HFF-Myc (cell line): ENCODE measurements at places on chromosomes 5 and 9.

DNA sequence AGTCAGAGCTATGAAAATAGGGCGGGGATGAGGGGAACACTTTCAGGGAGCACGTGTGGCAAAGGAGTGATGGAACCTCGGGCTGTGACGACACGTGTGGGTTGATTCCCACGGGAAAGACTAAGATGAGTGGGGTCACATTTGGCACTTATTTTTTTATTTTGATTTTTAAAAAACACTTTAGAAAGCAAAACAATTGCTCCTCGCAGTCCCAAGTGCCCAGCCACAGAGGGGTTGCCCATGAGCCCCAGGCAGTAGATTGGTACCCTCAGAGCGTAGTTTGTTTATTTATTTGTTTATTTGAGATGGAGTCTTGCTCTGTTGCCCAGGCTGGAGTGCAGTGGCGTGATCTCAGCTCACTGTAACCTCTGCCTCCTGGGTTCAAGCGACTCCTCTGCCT is 69.7 kb downstream of the WNK2 start:
- no peak for DNase-seq

DNA sequence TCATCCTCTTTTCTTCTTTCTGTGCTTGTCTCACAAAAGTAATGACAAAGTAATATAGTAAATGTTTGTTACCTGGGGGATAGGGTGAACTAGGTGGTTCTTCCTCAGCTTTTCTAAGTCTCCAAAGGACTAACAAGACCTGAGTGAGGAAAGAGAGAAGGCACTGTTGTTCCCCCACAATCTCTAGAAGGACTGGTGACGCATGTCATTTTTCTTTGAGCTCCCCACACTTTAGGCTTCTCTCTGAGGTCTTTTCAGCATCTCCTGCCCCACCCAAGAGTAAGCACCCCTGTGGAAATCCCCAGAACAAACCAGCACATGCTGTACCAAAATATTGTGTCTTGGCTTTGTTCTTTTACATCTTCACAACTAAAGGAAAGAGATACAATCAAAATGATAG is 2.4 kb upstream of the IL7R start:
- DNase-seq, result no peak

- DNase-seq, result no peak
Measured at GRCh38 chr9:2477755-2478154, 143.8 kb upstream of the VLDLR start.

- DNase-seq, result no peak
Measured at GRCh38 chr5:39076757-39077728, 2.8 kb upstream of the RICTOR start.

DNA sequence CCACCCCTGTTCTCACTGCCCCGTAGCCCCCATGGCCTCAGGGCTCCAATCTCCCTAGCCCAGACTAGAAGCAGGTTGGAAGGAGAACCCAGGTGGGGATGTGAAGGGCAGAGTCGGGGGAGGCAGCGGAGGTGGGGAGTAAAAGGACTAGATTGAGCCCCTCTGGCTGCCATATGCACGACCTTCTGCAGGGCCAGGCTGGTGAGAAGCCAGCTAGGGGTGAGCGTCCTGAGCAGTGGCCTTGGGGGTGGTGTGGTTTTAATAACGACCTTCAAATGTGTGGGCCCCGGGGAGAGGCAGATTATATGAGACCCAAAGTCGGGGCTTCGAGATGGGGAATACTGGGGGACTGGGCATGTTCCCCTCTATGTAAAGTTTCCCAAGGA is 139.5 kb downstream of the C9orf50 start:
- DNase-seq, result no peak

DNA sequence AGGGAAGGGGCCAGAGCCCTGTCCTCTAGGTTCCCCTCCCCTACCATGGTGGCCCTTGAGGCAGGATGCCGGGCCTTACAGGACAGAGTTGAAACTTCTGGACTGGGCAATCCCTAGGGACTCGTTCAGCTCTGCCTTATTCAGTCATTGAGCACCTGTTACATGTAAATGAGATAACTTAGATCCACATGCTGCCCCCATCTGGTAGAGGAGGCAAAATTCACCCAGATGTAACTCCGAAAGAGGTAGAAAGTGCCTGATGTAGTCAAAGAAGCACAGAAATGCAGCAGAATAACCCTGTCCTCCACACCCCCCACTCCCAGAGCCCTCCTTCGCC is 1.5 kb downstream of the GGTA1 start:
- peak; percentile 68 for DNase-seq

GRCh38 chr5:124414973-124415372 is 331.5 kb downstream of the ZNF608 start:
- DNase-seq, result no peak

DNA sequence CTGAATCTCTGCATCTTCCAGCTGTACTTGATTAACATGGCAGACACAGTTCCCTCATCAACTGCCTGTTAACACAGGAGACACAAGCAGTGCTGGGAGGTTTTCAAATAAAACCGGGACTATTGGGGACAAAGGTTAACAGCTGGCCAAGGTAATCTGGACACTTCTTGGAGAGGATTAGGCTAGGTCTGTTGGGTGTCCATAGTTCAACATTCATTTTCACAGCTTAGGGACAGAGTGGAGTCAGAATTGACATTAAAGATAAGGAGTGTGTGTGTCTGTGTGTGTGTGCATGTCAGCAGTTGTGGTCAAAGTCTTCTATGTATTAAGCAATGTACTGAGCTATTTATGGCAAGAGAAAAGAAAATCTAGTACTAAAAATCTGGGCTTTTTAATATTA is 216.2 kb downstream of the MED10 start:
- no peak for DNase-seq

- no peak for DNase-seq
Measured at GRCh38 chr9:35563791-35564197, 41.3 kb upstream of the TESK1 start.

DNA sequence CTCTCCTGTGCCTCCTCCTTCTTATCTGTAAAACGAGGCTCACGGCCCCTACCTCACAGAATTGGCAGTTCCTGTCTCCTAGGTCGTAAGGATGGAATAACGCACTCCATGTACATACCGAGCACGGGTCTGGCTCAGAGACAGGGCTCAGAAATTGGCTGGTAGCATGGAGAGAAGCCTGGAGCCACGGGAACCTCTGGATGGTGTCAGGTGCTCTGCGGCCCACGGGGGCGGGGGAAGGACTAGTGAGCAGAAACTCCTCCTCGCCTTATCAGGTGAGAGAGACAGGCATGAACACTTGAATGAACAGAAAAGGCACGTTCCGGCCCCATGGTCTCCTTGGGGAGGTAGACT is 15.4 kb upstream of the C5orf47 start:
- DNase-seq, result no peak

DNA sequence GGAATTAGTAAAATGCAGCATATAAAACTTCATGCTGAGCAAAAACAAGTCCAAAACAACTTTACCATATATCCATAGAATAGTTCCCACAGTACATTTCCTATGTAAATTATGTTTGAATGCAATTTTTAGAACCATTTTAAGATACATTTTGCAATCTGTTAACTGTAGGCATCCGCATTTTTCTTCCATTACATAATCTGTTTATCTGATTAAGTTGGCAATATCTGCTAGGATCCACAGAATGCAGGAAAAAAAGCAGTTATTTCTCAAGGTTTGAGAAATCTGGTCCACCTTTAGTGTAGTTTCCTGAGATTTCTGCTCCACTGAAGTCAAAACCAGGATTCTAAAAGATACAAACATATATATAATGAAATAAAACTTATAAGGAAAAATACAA is 6.2 kb downstream of the NUDCD2 start:
- no peak for DNase-seq

DNA sequence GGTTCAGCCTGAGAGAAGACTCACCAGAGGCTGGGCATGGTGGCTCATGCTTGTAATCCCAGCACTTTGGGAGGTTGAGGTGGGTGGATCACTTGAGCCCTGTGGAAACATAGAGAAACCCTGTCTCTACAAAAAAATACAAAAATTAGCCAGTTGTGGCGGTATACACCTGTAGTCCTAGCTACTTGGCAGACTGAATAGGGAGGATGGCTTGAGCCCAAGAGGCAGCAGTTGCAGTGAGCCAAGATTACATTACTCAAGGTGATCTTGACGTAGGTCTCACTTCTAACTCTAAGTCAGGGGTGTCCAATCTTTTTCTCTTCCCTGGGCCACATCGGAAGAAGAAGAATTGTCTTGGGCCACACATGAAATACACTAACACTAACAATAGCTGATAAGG is 16.2 kb upstream of the ATP6V1G1 start:
- no peak for DNase-seq

DNA sequence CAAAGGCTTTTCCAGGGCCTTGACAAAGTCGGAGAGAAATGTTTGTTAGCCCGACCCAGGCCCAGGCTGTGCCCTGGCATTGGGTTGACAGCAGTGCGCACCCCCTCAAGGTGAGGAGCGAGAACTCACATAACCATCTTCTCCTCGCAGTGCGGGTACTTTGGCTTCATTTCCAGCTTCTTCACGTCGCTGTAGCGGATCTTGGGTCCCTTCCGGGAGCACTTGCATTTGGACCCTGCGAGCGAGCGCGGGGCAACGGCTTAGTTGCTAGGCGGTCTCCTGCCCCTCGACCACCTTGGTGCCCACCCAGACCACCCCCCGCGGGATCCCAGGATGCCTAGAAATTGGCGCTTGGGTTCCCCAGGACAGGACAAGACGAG is 496 bp downstream of the CXCL14 start:
- DNase-seq, result no peak

- no peak for DNase-seq
Measured at GRCh38 chr9:78103971-78104433, 72.4 kb upstream of the GNAQ start.

- DNase-seq, result peak; percentile 57
Measured at GRCh38 chr9:76215066-76215465, 179.2 kb downstream of the RFK start.

DNA sequence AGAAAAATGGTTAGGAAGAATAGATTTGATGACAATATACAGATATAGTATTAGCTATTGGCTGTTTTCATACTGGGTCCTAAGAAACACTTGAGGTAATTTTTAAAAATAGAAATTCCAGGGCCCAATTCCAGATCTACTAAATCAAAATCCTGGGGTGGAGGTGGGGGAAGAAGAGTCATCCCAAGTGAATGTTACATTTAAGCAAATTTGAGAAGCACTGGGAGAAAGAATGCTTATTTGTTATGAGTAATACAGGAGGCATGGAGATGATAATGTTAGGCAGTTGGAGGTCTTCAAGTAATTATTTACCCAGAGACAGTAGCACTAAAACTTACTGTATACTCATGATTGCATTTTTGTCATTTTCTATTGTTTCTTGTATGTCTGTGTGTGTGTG is 93.0 kb upstream of the DAB2 start:
- peak; percentile 75 for DNase-seq

DNA sequence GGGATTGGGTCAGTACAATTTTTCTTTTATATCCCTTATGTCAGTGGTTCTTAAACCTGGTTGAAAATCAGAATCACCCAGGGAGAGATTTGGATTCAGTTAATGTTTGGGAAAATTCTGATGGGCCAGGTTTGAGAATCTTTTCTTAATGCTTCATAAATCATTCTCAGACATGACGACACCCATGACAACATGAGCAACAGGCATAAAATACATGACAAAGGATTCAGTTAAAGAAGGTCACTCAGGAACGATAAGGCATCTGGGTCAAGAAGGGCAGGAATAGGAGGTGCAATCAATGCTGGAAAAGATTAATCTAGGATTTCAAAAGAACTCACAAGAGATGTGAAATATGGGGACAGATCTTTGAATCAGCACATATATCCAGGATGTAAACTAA is 41.8 kb downstream of the ELOVL7 start:
- DNase-seq, result no peak

DNA sequence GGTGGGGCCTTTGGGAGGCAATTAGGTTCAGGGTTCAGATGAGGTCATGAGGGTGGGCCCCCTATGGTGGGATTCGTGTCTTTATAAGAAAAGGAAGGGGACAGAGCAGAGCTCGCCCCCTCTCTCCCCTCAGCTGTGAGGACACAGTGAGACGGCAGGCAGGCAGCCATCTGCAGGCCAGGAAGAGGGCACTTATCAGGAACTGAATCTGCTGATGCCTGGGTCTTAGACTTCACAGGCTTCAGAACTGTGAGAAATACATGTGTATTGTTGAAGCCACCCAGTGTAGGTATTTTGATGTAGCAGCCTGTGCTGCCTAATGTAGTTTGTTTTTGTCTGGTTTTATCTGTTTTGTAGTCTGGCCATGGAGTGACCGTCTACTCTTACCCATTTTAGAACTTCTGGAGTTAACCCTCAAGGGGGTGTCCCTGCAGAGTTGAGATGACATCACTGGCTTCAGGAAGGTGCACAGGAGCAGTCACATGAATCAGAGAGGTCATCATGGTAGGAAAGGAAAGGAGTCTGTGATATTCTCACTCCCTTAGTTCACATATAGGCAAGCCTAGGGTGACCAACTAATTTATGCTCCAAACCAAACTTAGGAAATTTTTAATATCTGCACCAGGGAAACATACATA is 71.0 kb downstream of the LRRC70 start:
- DNase-seq, result no peak

- no peak for DNase-seq
Measured at GRCh38 chr5:129118405-129118804, 23.9 kb downstream of the ISOC1 start.

GRCh38 chr9:111621895-111622480 is 9.1 kb upstream of the DNAJC25 start:
- no peak for DNase-seq

DNA sequence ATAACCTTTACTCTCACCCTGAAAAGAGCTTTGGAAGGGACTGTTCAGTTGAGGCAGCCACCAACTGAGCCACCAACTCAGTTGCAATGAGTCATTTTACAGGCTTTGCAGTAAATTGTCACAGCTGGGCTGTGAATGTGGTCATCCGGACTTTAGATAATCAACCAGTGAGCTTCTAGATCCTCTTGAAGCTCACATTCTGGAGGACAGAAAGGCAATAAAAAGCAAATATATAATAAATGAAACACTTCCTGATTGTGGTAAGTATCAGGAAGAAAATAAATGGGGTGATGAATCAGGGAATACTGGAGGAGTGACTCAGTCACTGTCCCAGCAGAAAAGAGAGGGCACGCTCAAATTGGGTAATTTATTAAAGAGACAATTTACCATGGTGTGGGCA is 13.2 kb upstream of the C5orf58 start:
- DNase-seq, result peak; percentile 9

GRCh38 chr5:143156086-143156485 is 247.4 kb downstream of the NR3C1 start:
- DNase-seq, result no peak

- no peak for DNase-seq
Measured at GRCh38 chr5:136090319-136090718, 42.3 kb upstream of the SMAD5 start.
